ENCODE measurements at places on chromosomes 11 and 22.

GRCh38 chr11:74532501-74533246, 39.1 kb upstream of the LIPT2 start:
- DNase-seq = no peak

- DNase-seq = no peak
These were observed 85.3 kb upstream of the GAL start for GRCh38 chr11:68598816-68599653.

- DNase-seq = peak; percentile 74
These were observed at the start of gene NRXN2 for GRCh38 chr11:64723117-64723906. NRXN2 (minus strand) TSS chr11:64723197; CDS start chr11:64713699, 9,498 bp downstream.

GRCh38 chr22:17578136-17578754, 14.9 kb downstream of the SLC25A18 start:
- DNase-seq = no peak

- no peak for DNase-seq
These were observed 450.0 kb downstream of the NELL1 start for GRCh38 chr11:21119411-21119810.

GRCh38 chr11:119029069-119029339, 1.7 kb downstream of the SLC37A4 start:
- no peak for DNase-seq

All from activated T-helper 1 cell treated with Interleukin-2 at 50 U/mL for 16 hours (primary cell).